Uterine smooth muscle cell (primary cell): ENCODE measurements at places on chromosomes 6 and 20. TPM values are rescaled to one million over a fixed set of nuclear protein-coding genes. Genes with fewer than 3 reads are reported as not detected.

Gene GRM1
- total RNA-seq = not detected in 2 replicates

Gene DNAAF9
- 11.4 and 17.7 TPM in 2 replicates for total RNA-seq

Gene PAK5
- total RNA-seq = not detected in 2 replicates

Gene NEDD9
- total RNA-seq = 0.33 and 1.2 TPM in 2 replicates

Gene PLN
- 0.11 and 2.2 TPM in 2 replicates for total RNA-seq

Gene SYNCRIP
- total RNA-seq = 66.9 and 110 TPM in 2 replicates
